ENCODE measurements at places on chromosomes 4 and X. TPM values are rescaled to one million over a fixed set of nuclear protein-coding genes. Genes with fewer than 3 reads are reported as not detected.

ABLIM2 gene
- 0.56 TPM for total RNA-seq

MTMR8 gene
- total RNA-seq = 5.1 TPM

SYN1 gene
- total RNA-seq = 0.17 TPM

IL9R gene
- total RNA-seq = 33.2 TPM

DCX gene
- not detected for total RNA-seq

PARM1 gene
- total RNA-seq = not detected

SLC10A7 gene
- total RNA-seq = 26.9 TPM

ZFP42 gene
- 0.12 TPM for total RNA-seq

CFP gene
- total RNA-seq = 26.9 TPM

PGK1 gene
- 829 TPM for total RNA-seq

TXK gene
- total RNA-seq = 40.8 TPM

DOCK11 gene
- 67.3 TPM for total RNA-seq

EXOC1 gene
- 28.1 TPM for total RNA-seq

PDLIM3 gene
- total RNA-seq = not detected

ASB5 gene
- total RNA-seq = not detected

POF1B gene
- total RNA-seq = 0.29 TPM

SLC38A5 gene
- total RNA-seq = 93.1 TPM

DGAT2L6 gene
- total RNA-seq = not detected

CDS1 gene
- total RNA-seq = 0.05 TPM

AR gene
- total RNA-seq = 0.02 TPM
